Stimulated activated CD4-positive, alpha-beta T cell treated with anti-CD3 and anti-CD28 coated beads, Interleukin-1b, Interleukin-23, amount 100 ng/mL, for 1 hour (primary cell): ENCODE measurements at places on chromosomes 3 and 15.

GRCh38 chr3:13700889-13701288 is 152.0 kb downstream of the FBLN2 start:
- DNase-seq = no peak

- DNase-seq = no peak
Observed at GRCh38 chr3:130787422-130788068, 40.9 kb upstream of the PIK3R4 start.

- DNase-seq = no peak
Observed at GRCh38 chr3:11587766-11588165, 55.9 kb downstream of the VGLL4 start.

DNA sequence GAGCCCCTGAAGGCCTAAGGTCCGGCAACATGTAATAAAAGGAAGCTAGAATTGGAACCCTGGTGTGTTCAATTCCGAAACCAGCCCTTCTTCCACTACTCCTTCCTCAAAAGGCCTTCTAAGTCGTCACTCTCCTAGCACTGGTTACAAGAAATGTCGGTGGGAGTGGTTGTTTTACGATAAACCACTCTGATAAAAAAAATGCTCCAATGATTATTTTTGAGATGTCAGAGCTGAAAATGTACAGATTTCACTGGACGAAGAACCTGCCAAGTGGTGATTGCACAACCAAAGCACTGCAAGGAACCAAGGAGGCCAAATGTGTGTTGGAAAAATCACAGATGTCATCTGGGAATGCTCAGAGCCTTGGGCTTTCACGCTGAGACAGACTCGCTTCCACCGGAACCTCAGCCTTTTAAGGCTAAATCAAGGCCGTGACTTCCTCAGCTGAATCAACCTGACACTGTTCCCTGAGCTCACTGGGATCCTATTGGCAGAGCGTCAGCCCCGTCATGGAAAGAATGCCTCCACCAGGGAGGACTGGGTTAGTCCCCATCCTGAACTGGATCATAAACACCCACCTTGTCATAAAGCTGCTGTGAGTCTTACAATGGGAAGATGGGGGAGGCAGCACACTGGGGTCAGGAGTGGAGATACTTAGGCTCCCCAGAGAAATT is 108.1 kb upstream of the THBS1 start:
- no peak for DNase-seq

DNA sequence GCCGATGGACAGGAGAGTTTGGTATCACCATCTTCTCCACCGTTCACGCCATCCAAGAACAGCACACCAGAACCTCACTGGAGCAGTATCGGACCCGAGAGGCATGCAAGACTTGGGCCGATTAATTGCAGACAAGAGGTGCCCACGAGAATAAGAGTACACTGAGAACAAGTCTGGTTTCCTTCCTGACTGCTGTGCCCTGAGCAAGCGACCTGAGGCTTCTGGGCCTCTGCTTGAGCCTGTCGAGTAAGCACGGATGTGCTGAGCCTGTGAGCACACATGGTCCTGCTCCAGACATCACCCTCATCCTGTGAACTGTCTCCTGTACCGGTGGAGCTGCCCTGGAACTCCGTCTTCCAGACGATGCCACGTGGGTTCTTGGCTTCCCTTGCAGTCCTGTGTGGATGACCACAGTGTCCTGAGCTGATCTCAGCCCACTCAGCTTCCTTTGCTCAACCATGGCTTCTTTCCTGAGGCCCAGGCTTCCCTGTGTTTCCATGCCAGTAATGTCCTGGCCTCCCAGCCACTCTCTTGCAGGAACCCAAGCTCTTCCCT is 34.3 kb upstream of the SNRPA1 start:
- no peak for DNase-seq

DNA sequence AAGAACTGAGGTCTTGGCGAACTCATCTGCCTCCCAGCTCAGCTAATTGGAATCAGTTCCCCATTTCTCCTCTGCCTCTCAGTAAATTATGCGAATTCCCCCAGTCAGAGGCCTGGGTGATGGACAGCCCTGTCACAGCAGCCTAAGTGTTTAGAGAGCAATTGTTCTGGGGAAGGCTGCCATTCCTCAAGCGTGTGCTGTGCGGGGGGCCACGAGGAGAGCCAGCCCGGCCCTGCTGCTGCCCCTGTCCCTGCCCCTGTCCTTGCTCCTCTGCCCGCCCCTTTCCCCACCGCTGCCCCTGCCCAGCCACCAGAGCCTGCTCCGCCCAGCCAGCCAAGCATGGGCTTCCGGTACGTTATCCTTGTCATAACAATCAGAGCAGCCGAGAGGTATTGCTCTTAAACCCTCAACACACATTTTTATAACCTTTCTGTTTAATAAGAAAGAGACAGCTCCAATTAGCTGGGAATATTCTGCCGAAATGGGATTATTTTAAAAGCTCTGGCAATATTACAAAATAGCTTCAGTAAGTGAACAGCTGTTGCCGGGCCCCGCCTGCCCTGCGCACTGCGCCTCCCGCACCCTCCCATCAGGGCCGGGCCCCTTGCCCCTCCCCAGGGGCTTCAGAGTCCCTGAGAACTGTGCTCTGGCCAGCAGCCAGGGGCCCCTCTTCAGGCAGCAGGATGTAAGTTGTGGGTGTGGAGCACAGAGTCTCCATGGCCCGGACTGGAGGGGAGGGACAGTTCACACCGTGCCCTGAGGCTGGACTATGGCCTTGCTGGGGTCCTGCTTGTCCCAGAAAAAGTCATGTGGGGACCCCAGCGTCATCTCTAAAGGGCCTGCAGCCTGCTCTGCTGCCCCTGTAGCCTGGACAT is 12.4 kb upstream of the CACNA2D2 start:
- no peak for DNase-seq

- DNase-seq = no peak
Observed at GRCh38 chr15:41258750-41259471, 27.8 kb downstream of the CHP1 start.

- DNase-seq = no peak
Observed at GRCh38 chr3:14847613-14848541, 29.1 kb downstream of the FGD5 start.

- no peak for DNase-seq
Observed at GRCh38 chr15:66623801-66624453, 58.1 kb upstream of the LCTL start.

DNA sequence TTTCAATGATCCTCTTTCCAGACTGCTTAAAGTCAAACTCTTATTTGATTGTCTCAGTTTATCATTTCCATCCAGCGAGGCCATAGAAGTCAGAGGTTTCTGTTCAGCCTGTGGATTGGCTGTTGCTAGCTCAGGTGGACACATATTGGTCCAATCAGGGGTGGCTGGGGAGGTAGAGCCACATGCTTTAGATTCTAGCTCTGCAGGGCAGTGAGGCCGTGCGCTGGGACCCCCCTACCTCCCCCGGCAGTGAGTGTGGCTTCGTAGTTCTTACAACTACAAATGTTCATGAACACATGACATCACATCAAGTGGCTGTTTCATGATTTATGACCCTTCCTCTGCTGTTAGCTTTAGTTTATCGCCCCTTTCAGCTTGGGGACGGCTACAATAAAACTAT is 18.0 kb downstream of the APOD start:
- no peak for DNase-seq

GRCh38 chr3:66297900-66298299 is 77.1 kb downstream of the SLC25A26 start:
- DNase-seq = no peak

- DNase-seq = no peak
Observed at GRCh38 chr3:67362686-67363085, 291.7 kb downstream of the SUCLG2 start.

GRCh38 chr15:26943866-26944265 is 27.1 kb upstream of the GABRG3 start:
- DNase-seq = no peak

DNA sequence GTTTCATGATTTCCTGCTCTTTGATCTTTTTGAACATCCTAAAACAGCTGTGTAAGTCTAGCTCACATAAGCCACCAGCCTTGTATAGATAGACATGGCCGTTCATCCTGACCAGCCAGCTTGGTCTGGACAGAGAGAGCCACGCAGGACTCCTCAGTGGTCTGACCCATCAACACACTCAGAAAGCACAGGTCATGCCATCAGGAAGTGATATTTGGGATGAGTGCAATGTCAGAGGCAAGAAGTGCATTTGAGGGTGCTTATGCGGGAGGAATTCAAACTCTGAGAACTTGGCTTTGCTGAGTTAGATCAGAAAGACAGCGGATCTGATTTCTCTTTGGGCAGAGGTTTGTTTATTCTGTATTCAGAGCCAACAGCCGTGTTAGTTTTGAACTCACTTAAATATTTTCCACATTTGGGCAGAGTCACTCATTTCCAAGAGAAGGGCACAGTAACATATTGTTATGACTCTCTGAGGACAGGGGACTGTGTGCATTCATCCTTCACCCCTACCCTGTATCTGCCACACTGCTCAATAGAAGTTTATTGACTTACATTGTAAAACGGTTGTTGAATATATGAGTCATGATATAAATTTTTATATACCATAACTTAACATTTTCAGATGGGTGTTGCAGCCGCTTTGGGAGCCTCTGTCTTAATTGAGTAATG is 225.3 kb upstream of the LYSMD4 start:
- DNase-seq = no peak

GRCh38 chr3:102193255-102193654 is 241.6 kb upstream of the ZPLD1 start:
- DNase-seq = no peak

DNA sequence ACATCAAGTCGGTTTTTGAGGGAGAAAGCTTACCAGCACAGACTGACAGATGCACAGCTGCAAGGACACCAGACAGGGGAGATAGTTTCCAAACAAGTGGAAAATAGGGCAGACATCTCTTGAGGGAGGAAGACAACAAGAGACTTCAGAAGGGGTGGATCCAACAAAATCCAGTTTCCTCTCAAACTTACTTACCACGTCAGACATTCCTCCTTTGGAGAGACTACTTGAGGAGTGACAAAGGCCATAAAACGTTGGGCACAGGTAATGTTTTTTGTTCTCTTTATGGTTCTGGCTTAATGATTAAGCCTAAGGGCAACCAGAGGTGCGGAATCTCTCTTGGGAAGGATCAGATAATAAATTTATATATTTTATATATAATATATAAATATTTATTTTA is 76.1 kb downstream of the CD200 start:
- DNase-seq = no peak

DNA sequence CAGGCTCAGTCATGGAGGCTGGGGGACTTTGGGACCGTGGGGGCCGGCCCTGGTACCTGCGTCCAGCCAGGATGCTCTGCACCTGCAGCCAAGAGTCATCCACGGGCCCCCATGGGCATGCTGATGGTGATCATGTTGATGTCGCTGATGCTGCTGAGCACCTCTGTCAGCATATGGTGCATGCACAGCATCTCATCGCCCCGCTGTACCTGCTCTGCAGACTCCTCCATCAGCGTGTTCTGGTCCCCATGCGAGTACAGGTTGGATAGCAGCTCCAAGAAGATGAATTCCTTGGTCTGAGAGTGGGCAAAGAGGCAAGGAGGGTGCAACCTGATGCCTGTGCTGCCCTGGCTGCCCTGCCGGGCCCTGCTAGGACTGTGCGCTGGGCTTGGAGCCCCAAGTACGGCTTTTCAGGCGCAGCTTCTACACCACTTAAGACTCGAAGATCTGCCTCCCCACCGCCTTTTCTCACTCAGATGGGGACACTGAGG is 7.2 kb downstream of the RPS17 start:
- no peak for DNase-seq

DNA sequence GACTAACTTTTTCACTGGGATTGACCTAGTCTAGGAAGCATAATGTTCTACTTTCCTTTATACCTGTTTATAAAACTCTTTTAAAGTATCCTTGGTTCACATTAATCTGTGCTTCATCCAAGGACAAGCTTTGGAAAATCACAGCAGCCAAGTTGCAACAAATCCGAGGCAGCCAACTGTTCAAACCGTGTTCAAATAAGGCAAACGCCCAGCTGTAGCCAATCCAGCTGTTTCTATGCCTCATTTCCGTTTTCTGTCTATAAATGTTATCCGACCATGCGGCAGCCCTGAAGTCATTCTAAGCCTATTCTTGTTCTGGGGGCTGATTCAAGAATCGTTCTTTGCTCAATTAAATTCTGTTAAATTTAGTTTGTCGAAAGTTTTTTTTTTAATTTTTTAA is 78.3 kb downstream of the FMN1 start:
- no peak for DNase-seq

GRCh38 chr15:72827226-72827625 is 43.7 kb upstream of the ADPGK start:
- no peak for DNase-seq

DNA sequence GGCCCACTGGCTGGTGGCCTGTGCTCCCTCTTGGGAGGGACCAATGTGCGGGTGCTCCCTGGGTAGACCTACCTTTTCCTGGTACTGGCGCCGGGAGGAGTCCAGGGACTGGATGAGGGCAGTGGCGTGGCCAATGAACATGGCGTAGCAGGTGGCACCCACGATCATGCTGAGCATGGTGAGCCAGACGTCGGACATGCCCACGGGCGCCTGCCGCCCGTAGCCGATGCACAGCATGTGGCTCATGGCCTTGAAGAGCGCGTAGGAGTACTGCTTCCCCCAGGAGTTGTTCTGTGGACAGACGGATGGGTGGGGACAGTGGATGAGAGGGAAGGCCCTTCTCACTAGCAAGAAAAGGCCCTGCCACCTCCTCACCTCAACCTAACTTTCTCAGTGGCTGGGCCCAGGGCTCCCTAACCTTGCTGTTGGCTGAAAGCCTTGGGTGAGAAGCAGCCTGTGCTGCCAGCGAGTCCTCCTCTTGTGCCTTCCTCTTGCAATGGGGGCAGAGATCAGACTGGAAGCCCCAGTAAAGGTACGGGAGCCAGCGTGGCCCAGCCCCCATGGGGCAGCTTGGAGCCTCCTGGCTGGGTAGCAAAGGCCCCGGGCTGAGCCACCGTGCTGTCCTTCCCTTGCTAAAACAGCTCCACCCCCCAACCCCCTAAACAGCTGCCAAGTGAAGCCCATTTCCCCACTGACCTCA is 39.1 kb downstream of the HCN4 start:
- DNase-seq = no peak

DNA sequence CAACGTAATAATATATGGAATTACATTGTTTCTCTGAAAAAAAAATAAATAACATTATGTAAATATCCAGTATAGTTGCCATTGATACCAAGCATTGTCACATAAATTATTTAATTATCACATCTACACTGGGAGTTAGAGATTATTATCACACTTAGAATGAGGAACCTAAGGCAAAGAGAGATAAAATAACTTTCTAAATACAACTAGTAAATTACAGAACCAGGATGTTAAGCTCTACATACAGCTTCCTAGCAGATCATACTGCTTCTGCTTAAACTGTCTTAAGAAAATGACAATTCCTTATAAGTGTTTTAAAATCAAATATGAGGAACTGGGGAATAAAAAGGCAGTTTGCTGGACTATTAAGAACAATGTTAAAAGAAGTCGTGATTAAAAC is 104.5 kb downstream of the NSUN3 start:
- DNase-seq = no peak
